Amniotic stem cell (primary cell): ENCODE measurements at places on chromosomes 4 and X.

DNA sequence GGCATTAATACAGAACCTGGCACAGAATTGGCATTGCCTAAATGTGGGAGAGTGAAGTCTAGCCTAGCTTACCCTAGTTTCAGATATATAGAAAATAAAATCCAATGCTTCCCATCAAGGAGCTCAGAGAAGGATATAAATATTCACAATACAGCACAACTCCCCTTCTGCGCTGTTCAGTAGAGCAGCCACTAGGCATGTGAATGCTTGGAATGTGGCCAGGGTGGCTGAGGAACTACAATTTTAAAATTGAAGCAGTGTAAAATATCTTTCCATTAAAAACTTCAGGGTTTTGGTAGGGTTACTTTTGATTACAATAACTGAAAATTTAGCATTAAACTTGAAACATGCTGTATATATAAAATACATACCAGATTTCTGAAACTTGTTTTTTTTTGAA is 19.5 kb downstream of the ZNF518B start:
- DNase-seq, result no peak

DNA sequence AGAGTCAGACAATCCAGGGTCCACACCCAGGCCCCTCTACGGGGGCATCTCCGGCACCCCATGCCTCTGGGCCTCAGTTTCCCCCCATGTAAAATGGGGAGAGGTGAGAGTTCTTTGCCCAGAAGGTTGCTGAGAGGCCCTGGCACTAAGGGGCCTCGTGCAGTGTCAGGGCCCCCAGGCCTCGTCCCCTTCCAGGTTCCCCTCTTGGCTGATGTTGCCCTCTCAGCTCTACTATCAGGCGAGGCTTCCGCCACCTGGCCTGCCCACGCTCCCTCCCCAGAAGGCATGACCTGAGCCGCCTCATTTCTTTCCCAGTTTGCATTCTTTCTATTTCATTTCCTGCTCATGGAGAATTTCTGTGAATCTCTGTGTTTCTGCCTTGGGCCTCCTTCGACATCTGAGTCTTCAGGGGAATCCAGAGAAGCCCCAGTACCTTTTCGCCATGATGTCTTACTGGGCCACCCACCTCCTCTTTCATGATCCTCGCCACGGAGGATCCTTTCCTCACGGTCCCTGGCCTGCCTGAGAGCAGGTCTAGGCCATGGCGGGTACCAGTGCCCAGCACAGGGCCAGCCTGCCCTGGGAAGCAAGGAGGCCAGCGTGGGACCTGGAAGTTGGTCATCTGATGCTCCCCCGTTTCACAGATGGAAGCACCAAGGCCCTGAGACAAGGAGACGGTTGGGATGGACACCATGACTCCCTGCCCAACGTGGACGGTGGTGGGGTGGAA is 21.9 kb upstream of the MRFAP1 start:
- DNase-seq, result no peak

- DNase-seq, result no peak
Observed at GRCh38 chrX:31608638-31609037, 536.8 kb upstream of the FTHL17 start.

DNA sequence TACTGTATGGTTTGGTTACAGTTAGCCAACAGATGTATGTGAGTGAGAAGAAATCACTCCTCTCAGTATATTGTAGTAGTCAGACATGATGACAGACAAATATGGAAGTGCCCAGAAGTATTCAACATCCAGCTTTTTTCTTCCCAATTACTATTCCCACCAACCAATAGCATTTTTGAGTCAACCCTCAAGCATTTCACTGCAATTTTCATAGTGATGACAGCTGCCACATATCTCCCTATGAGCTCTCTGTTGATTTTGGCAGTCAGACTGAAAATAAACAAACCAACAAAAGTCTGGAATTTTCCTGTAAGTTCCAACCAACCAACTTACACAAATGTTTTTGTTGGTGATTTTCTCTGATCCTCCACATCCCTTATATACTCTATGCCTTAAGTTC is 8.2 kb upstream of the TRAM1L1 start:
- DNase-seq, result no peak

GRCh38 chrX:40237731-40238178 is 140.0 kb upstream of the BCOR start:
- DNase-seq, result no peak

GRCh38 chr4:123856689-123857545 is 460.3 kb downstream of the SPRY1 start:
- no peak for DNase-seq

DNA sequence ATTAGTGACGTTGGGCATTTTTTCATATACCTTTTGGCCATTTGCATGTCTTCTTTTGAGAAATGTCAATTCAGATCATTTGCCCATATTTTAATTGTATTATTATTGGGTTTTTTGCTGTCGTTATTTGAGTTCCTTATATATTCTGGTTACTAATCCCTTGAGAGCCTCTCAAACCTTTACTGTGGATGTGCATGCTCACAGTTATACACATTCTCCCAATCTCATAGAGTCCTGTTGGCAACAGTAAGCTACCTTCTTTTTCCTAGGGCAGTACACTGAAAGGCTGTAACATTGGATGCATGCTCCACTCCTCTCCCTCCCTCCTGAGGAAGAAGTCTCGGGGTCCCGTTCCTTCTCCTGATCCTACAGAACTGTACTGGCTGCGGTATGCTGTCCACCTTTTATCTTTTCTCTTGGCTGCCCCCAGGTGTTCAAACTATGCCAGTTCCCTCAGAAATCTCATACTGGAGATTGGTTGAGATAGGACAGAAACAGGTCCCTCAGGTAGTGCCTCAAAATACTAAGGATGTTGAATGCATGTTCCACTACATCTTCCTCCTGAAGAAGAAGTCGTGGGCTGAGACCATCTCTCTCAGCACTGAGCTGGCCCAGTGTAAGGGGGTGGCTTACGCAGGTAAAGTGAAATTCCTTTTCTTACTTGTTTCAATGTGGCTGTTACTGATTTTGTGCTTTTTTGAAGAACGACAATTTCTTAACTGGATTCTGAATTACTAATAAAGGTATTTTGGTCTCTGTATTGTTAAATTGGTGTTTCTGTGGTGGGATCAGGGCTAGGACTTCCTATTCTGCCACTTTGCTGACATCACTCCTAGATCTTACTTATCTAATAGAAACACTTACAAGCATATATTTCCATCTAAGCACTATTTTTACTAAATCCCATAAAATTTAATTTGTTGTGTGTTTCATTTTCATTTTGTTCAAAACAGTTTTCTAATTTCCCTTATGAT is 145.4 kb upstream of the HUWE1 start:
- no peak for DNase-seq

DNA sequence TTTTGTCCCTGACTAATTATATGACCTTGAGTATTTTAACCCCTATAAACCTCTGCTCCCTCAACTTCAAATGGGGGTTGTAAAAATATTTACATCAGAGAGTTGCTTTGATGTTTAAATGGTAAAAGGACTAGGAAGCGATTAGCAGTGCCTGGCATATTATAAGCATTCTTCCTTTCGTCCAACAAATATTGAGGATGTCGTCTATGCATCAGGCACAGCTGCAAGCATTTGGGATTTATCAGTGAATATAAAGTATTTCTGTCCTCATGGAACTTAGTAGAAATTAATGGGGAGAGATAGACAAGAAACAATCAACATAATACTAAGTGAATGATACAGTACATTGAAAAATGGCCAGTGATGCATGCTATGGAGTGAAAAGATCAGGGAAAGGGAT is 115.5 kb upstream of the EDNRA start:
- DNase-seq, result no peak

DNA sequence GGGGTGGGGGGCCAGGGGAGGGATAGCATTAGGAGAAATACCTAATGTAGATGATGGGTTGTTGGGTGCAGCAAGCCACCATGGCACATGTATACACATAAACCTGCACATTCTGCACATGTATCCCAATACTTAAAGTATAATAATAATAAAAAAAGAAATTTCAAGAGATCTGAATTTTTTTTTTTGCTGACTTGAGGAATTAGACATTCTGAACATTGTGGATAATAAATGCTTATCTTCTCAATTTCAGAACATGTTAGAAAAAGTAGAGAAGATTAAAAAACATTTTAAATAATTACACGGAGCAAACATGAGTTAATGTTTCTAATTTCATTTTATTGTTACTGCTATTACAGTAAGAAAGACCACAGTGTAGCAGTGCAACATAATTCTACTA is 230.4 kb downstream of the DTHD1 start:
- DNase-seq, result no peak

- no peak for DNase-seq
Observed at GRCh38 chr4:145530189-145530588, 48.5 kb downstream of the SMAD1 start.

GRCh38 chrX:124540474-124540873 is 194.1 kb downstream of the SH2D1A start:
- DNase-seq, result no peak

DNA sequence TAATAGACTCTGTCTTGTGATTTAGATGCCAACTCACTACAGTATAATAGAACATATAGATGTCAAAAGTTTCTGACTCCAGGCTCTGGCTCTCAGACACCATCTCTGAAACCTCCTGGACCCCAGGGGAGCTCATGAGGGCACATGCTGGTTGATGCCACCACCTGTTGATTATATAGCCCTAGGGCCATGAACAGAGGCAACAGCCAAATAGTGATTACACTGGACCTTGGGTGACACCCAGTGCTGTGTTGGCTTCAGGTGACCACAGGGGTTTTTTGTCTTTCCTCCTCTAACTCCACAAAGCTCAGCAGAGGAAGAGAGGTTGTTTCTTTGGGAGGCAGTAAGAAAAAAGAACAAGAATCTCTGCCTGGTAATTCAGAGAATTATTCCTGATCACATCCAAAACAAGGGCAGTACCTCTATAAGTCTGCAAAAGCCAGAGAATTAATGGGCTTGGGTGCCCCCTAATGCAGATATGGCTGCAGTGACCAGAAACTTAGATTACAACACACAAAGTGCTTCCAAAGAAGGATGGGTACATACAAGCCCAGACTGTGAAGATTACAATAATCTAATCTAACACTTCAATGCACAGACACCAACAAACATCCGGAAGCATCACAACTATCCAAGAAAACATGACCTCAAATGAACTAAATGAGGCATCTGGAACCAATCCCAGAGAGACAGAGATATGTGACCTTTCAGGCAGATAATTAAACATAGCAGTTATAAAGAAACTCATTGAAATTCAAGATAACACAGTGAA is 1920.6 kb downstream of the ARAP2 start:
- no peak for DNase-seq
